ENCODE measurements at places on chromosomes 13 and 19.
A peak's percentile ranks its signal among the peaks of the same experiment; 100 is the strongest.

DNA sequence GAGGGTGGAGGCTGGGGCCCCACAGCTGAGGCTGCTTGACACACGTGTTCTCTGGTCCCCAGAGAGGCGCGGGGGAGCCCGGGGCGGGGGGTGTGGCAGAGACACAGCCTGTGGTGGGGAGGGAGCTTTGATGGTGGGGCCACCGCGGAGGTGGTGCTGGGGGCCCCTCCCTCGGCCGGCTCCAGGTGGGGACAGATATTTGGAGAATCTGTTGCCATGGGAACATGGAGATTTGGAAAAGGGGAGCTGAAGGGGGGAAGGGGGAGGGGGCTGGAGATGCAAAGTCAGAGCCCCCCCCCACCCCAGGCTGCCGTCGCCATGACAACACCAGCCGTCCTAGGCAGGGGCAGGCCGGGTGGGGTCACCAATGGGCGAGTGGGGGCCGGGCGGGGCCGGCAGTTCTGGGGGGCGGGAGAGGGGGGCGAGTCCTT lies 1.2 kb downstream of the PRKCG start:
- H3K36me3 ChIP-seq: no peaks in the 10 kb centered on the region
- peaks cover 16% of the 10 kb centered on the region for H3K4me1 ChIP-seq
- H3K27me3 ChIP-seq: peaks cover 37% of the 10 kb centered on the region
- no peak overlapping the region for H3K27ac ChIP-seq
- no peak for DNase-seq
- peak overlapping the region; percentile 53 for H3K4me3 ChIP-seq

DNA sequence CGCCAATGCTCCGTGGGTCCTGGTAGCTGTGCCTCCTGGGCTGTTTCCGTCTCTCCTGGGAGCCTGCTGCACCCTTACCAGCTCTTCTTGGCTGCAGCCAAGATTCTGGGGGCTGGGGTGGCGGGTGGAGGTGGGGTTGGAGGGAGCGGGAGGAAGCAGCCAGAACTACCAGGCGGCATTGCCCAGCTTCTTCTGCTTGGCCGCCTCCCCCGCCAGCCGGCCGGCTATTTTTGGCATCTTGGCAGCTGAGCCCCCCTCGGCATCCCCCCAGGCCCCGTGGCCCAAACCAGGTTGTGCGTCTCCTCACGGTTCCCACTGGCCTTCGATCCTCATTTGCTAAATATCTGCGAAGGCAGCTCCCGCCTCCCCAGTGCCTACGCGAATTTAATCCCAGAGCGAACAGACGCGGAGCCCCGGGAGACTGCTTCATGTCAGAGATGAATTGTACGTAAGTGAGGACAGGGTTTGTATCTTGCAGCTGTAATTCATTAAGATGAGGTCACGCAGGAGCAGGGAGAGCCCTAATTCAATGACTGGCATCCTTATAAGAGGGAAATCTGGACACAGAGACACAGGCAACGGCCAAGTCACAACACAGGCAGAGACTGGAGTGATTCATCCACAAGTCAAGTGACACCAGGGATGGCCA lies 12.8 kb upstream of the PEAK3 start:
- no peak overlapping the region for H3K27ac ChIP-seq
- no peak for DNase-seq
- H3K27me3 ChIP-seq: peaks cover 61% of the 10 kb centered on the region

DNA sequence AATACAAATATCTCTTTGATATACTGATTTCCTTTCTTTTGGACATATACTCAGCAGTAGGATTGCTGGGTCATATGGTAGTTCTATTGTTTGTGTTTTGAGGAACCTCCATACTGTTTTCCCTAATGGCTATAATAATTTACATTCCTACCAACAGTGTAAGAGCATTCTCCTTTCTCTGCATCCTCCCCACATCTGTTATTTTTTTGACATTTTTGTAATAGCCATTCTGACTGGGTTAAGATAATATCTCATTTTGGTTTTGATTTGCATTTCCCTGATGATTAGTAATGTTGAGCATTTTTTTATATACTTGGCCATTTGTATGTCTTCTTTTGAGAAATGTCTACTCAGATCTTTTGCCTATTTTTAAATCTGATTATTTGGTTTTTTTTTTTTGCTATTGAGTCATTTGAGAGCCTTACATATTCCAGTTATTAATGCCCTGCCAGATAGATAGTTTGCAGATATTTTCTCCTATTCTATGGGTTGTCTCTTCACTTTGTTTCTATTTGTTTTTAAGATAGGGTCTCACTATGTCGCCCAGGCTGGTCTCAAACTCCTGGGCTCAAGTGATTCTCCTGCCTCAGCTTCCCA lies 95.7 kb downstream of the FNDC3A start:
- peaks cover 16% of the 10 kb centered on the region for H3K36me3 ChIP-seq
- H3K27me3 ChIP-seq: no peaks in the 10 kb centered on the region
- H3K4me1 ChIP-seq: no peaks in the 10 kb centered on the region
- H3K4me3 ChIP-seq: no peak overlapping the region

DNA sequence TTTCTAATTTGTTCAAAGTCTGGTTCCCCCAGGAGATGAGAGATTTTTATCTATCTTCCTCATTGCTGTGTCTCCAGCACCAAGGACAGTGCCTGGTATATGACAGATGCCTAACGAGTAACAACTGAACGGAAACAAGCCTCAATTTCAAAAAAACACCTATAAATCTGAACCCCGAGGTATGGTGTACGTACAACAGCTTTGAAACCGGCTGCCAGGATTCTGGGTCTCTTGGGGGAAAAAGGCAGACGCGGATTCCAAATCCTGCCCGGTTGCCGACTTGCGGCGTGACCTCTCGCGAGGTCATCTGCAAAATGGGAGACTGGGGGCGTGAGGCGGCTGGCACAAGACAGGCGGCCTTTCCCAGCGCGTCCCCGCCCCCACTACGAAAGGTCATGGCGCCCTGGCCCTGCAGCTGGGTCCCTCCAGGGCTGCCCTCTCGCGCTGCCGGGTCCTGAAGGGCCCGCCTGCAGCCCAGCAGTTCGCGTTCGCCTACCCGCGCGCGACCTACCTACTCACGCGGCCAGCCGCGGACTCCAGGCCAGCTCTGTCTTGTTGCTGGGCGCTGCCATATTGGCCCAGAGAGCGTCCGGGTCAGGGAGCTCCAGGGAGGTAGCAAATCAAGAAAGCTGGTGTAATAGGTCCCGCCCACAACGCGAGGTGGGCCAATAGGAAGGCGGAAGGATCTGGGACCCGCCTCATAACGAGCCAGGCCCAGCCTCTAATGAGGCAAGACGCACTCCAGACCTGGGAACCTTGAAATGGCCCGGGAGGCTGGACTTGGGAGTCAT lies at the start of gene ECSIT:
TSS of gene ECSIT (minus strand) at position 584 of the 791 bp plus-strand sequence. CDS start 9,964 bp downstream, outside the sequence.
- DNase-seq: peak; percentile 88
- peaks cover 8% of the 10 kb centered on the region for H3K4me1 ChIP-seq
- no peaks in the 10 kb centered on the region for H3K27me3 ChIP-seq
- H3K27ac ChIP-seq: peak within 1 kb of the TSS; percentile 97
- H3K36me3 ChIP-seq: peaks cover 3% of the 10 kb centered on the region
- H3K4me3 ChIP-seq: peak within 1 kb of the TSS; percentile 98

GRCh38 chr13:90613076-90613795 lies 734.3 kb upstream of the MIR17HG start:
- DNase-seq: no peak
- H3K27me3 ChIP-seq: no peaks in the 10 kb centered on the region
- H3K27ac ChIP-seq: no peak overlapping the region
- H3K4me3 ChIP-seq: no peak overlapping the region

GRCh38 chr19:18698321-18699167 lies 15.1 kb downstream of the CRTC1 start:
- no peaks in the 10 kb centered on the region for H3K27me3 ChIP-seq
- no peaks in the 10 kb centered on the region for H3K36me3 ChIP-seq
- H3K27ac ChIP-seq: no peak overlapping the region
- H3K4me3 ChIP-seq: no peak overlapping the region
- DNase-seq: no peak

DNA sequence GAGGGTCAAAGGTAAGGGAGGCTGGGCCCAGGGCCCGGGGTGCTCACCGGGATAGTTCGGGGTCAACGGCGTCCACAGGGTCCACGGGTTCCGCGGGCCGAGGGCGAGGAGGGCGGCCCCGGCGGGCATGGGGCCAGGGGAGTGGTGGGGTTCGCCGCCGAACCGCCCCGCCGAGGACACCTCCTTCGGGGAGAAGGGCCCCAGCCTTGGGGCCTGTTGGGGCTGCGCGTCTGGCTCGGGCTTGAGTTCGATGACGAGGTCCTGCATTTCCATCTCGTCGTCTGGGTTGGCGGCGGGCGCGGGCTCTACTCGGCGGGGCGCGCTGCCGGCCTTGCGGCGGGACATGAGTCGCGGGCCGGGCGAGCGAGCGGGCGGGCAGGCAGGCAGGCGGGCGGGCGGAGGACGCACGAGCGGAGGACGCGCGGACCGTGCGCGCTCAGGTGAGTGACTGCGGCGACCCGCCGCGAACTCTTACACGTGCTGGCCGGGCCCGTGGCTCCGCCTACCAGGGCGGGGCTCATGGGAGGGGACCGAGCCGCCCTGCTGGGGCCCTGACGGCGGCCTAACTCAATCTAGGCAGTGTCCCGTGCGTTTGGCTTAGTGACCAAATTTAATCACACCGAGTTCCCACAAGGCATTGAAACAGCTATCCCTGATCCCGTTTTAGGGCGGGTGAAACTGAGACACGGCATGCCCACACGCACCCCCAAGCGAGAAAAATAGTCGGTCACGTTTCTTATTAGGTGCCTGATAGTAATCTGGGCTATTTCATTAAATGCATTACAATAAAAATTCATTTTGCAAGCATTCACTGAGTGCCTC lies at the start of gene ZNF296:
TSS of gene ZNF296 (minus strand) at position 450 of the 822 bp plus-strand sequence. CDS start at position 345, 105 bp downstream.
- peaks cover 22% of the 10 kb centered on the region for H3K27me3 ChIP-seq
- DNase-seq: peak; percentile 59
- H3K27ac ChIP-seq: no peak within 1 kb of the TSS
- H3K4me1 ChIP-seq: peaks cover 20% of the 10 kb centered on the region

GRCh38 chr19:7397687-7398086 lies 49.0 kb downstream of the ARHGEF18 start:
- peaks cover 18% of the 10 kb centered on the region for H3K4me1 ChIP-seq
- DNase-seq: no peak
- no peaks in the 10 kb centered on the region for H3K27me3 ChIP-seq
- H3K4me3 ChIP-seq: no peak overlapping the region
- H3K36me3 ChIP-seq: peaks cover 8% of the 10 kb centered on the region

DNA sequence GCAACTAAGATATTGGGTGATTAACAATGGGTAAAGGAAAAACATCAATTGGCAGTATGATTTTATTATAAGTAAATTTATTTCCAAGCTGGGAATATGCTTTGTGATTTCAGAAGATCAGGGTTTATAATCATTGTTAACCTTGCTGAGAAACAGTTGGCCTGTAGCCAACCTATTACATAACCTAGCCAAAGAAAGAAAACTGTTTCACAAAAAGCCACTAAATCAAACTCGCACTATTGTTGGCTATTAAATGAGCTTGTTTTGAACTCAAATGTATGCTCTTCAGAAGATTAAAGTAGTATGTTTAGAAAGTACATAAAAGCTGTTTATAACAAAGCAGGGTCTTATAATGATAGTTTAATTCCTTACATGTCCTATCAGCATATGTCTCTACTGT lies 151.7 kb downstream of the LHFPL6 start:
- peaks cover 44% of the 10 kb centered on the region for H3K4me1 ChIP-seq
- H3K4me3 ChIP-seq: no peak overlapping the region
- peak overlapping the region; percentile 76 for H3K27ac ChIP-seq
- no peaks in the 10 kb centered on the region for H3K27me3 ChIP-seq
- no peak for DNase-seq

- no peak overlapping the region for H3K4me3 ChIP-seq
- DNase-seq: no peak
- peaks cover 23% of the 10 kb centered on the region for H3K27me3 ChIP-seq
- H3K27ac ChIP-seq: no peak overlapping the region
- no peaks in the 10 kb centered on the region for H3K36me3 ChIP-seq
Measured at GRCh38 chr19:33677745-33678426, 56.1 kb downstream of the CHST8 start.

GRCh38 chr19:33758541-33759013 lies 38.1 kb upstream of the KCTD15 start:
- H3K4me3 ChIP-seq: no peak overlapping the region
- H3K27ac ChIP-seq: no peak overlapping the region
- no peaks in the 10 kb centered on the region for H3K36me3 ChIP-seq
- peaks cover 8% of the 10 kb centered on the region for H3K27me3 ChIP-seq
- no peak for DNase-seq

- no peak overlapping the region for H3K4me3 ChIP-seq
- no peaks in the 10 kb centered on the region for H3K4me1 ChIP-seq
- no peak for DNase-seq
- H3K27ac ChIP-seq: no peak overlapping the region
Measured at GRCh38 chr13:91523116-91523515, 124.7 kb downstream of the GPC5 start.

GRCh38 chr19:49690079-49690655 lies 749 bp upstream of the CPT1C start:
- peaks cover 6% of the 10 kb centered on the region for H3K27me3 ChIP-seq
- peaks cover 14% of the 10 kb centered on the region for H3K36me3 ChIP-seq
- DNase-seq: no peak
- H3K4me3 ChIP-seq: peak overlapping the region; percentile 77

Measured in mesothelial cell of epicardium (in vitro differentiated cells).